ENCODE measurements at places on chromosomes 7 and 10.
A peak's percentile ranks its signal among the peaks of the same experiment; 100 is the strongest.

DNA sequence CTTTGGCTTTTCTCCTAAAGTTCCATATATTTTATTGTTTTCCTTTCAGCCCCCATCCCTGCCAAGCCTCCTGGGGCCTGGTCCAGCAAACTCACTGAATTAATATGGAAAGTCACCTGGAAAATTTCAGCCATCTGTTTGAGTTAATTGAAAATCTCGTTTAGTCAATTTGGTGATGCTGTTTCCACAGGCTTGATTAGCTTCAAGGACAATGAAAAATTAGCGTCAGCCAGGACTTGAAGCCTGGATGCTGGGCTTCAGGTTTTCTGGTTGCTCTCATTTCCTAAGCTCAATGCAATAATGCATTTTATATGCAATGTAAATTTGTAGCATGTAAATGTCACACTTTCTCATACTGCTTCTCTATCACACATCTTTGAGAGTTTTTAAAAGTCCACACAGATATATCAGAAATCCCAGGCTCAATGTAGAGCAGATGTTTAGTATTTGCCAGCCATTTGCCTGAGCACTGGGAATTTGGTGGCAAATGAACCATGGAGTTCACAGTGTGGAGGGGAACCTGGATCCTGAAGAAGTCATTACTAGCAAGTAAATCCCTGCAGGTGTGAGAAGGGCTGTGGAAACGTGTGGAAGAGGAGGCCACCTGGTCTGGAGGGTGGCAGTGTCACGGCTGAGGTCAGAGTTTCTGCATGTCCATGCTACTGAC, 228.5 kb downstream of the PAXIP1 start:
- no peak for DNase-seq

DNA sequence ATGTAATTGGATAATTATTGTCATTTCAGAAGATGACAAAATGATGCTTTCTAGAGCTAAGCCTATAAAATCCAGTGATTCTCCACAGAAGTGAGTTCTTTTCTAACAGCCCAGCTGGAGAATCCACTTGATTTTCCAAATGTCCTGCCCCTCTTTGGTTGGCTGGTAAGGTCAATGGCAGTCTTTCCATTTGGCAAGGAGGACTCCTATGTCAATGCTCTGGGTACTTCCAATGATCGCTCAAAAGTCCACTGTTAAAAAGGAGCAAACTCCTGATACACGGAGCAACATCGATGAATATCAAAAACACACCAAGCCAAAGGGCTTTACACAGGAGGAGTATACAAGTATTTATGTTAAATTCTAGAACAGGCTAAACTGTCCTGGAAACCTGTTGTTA, 57.8 kb downstream of the STK17A start:
- DNase-seq, result no peak

DNA sequence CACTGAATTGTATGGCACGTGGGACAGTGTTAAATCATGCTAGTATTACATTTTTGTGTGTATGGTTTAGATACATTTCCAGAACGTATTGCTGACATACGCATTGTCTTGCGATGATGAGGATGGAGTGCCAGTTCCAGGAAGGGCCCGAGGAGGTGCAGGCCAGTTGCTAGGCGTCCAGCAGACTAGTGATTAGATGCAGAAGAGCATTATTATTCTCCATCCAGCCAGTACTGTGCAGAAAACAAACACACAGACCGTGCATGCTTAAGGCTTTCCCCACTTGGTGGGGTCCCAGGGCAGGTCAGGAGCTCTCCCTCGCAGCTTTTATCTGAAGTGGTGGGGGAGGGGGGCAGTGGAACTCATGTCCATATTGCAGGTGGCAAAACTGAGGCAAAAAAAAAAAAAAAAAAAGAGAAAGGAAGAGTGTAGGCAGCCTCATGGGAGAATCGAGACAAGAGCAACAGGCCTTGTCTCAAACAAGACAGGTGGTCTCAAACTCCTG, 189.2 kb downstream of the CAMK1D start:
- peak; percentile 81 for DNase-seq

- DNase-seq, result no peak
Measured at GRCh38 chr10:69093933-69094332, 6.0 kb downstream of the SRGN start.

DNA sequence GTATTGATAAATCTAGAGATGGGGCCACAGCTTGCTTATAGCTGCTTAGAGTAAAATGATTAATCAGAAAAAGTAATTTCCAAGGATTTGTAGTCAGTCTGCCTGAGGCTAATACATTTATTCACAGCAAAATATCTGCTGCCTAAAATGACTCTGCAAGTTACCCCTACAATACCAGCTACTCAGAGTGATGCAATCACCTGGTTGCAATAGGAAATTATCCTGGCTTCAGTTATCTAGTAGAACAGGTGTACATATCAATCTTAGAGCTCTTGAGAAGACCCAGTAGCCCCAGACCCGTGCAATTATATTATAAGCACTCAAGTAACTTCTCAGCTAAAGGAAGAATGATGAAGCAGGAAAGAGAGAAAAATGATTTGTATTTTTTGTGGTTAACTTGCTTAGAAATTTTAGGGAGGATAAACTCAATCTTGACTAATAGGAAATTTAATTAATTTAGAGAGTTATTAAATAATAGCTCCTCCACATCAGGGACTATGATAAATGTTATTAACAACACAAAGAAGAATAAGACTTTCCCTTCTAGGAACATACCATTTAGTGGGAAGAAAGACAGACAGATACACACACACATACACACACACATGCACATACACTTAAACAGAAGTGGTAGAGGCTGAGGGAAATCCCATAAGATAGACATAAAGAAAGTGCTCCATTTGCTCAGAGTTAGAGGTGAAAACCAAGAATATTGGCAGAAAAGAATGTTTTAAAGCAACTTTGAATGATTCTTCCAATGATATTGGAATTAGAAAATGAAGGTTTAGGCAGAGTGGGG, 140.4 kb upstream of the PRSS1 start:
- no peak for DNase-seq
